Glomerular endothelial cell (primary cell): ENCODE measurements at places on chromosomes 4 and X.

GRCh38 chr4:73844345-73844744 is 7.9 kb downstream of the CXCL6 start:
- DNase-seq = no peak

- DNase-seq = no peak
These were observed 863.6 kb upstream of the IGFBP7 start for GRCh38 chr4:57973819-57974218.

- DNase-seq = no peak
These were observed 25.6 kb upstream of the MTM1 start for GRCh38 chrX:150542846-150543229.

GRCh38 chrX:45710081-45710801 is 509.6 kb upstream of the DIPK2B start:
- no peak for DNase-seq

GRCh38 chrX:151543706-151544105 is 19.8 kb upstream of the PASD1 start:
- DNase-seq = no peak

DNA sequence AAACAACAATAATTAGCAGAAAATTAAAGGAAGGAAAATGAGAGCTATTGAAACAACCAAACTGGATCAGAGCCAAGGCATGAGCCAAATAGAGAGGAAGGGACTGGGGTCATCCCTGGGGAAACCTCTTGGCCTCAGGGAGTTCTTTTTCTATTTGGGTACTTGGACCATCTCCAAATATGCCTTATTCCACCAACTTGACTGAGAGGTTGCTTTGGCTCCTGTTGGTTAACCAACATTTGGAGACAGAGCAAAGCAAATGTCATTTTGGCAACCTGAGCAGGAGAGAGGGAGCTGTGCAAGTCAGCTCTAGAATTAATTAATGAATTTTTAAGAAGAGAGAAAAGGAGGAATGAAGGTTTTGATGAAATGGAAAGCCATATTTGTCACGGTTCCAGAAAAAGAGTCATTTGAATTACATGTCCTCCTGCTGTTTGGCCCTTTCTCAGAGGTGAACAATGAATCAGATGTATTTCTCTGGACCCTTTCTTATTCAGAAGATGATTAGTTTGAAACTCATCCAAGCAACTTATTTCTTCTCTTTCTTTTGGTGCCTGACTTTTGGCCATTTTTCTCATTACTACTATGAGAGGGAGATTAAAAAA is 119.1 kb downstream of the CNKSR2 start:
- DNase-seq = no peak

GRCh38 chr4:90457817-90458216 is 330.6 kb downstream of the CCSER1 start:
- DNase-seq = no peak

- DNase-seq = no peak
These were observed 7.2 kb upstream of the PRDM8 start for GRCh38 chr4:80189956-80190677.

DNA sequence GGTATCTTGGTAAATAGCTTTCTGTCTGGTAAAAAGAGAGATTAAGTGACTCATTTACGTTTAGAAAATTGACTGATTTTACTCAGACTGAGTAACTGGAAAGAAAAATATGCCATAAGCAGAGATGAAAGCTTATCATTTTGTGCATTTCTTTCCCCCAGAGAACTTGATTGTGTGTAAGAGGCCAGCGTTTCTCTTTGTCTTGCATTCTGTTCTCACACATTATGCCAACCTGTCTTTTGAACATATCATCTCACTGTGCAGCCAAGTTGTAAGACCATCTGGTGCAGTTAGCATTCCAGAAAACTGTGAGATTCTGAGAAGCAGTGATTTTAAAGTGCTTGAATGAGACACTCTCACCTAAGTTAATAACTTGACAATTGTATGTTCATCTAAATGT is 651.3 kb downstream of the TECRL start:
- DNase-seq = no peak

- DNase-seq = no peak
These were observed 296.0 kb upstream of the SFRP2 start for GRCh38 chr4:154084864-154085263.
